Lung microvascular endothelial cell (primary cell): ENCODE measurements at places on chromosomes 4 and X. TPM values are rescaled to one million over a fixed set of nuclear protein-coding genes. Genes with fewer than 3 reads are reported as not detected.

Gene SPIN4
- total RNA-seq = 4.6 and 9.5 TPM in 2 replicates

GRCh38 chr4:3582091-3582475 is 49.9 kb upstream of the LRPAP1 start:
- no peak for DNase-seq

Gene GYG2
- 0.22 and 0.40 TPM in 2 replicates for total RNA-seq

Gene TRPC5OS
- total RNA-seq = not detected in 2 replicates

DNA sequence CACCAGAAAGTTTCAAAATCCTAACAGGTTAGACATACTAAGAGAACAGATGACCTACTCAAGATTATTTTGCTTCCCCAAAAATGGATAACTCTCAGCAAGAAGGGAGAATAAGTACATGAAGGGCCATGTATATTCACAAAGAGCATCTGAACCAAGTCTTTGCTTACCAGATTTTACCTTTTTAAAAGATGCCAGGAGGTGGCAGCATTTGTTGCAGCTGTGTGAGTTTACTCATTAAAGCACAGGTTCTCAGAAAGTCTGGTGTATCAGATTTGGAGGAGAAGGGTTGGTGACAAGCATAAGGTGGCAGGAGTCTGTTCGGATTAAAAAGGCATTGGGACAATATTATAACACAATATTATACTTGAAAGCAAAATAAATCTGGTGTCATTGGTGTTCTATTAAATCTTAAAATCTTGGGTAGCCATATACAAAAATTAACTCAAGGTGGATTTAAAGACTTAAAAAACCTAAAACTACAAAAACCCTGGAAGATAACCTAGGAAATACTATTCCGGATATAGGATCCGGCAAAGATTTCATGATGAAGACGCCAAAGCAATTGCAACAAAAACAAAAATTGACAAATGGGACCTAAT is 51.3 kb upstream of the NFKB1 start:
- DNase-seq = peak; percentile 72

DNA sequence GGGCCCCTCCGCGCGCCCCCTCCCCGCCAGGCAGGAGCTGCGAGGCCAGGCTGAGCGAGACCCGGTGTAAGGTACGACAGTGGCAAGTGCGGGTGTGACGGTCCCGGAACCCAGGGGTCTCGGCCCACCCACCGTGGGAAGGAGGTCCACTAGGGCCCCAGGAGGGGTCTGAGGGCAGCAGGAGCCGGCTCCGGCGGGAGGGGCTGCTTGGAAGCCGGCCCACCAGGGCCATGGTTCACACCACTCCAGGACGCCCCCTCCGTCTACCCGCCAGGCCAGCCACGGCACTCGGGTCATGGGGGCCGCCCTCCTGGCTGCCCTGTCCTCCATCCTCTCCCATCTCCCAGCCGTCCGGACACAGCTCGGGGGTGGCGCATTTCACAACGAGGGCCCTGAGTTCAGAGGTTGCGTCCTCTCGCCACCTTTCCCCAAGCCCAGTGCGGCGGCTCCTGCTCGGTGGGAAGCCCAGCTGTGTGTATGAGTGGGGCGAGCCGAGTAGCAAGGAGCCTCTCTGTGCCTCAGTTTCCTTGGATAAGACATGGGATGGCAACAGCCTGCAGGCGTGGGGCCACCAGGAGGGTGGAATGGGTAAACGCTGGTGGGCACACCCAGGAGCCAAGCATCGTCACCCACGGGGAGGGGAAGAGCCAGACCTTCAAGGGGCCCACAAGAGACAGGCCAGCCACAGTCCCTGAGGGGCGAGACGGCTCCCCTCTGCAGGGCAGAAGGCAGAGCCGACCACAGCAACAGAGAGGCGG is 81.3 kb downstream of the FAM53A start:
- no peak for DNase-seq

Gene TKTL2
- not detected in 2 replicates for total RNA-seq

DNA sequence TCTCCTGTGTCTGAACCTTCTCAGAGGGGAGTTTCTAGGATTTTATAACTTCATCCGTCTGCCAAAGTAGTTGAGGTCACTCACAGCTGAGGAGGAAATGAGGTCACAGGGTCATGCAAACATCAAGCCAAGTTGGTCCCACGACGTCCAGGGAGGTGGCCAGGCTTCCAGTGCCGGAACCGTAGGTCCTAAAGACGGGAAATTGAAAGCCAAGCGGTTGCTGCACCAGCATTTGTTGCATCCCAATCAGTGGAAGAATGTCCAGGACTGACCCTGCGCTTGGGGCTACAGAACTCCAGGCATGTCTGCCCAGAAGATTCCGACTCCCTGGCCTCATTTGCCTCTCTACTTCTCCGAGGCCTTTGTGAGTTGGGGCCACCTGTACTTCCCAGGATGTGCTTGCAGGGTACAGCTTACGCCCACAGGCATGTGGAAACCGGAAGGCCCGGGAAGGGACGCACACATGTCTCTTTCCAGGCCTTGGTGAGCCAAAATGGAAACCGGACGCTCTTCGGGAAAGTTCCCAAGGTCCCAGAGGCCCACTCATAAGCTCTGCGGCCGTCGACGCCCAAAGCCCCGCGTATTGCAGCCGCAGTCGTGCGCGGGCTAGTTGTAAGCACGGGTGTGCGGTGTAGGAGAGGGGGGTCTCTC is 9.3 kb downstream of the PRDM8 start:
- peak; percentile 88 for DNase-seq

Gene ACE2
- not detected in 2 replicates for total RNA-seq

Gene AFM
- total RNA-seq = not detected in 2 replicates

DNA sequence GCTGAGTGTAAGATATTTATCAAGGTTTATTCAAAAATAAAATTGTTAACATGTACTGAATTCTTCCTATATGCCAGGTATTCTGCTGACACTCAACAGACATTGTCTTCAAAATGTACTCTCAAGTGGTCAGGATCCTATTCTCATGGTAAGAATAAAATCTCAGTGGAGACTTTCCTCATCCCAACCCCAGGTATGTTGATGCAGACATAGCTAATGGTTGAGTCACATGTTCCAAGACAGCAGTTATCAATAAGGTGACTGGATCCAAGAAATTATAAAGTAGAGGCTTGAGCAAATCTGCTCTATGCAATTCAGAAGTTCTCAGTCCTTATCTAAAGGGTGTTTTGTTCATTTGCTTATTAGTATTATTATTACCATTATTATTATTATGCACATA is 115.2 kb upstream of the GABRA2 start:
- DNase-seq = no peak

GRCh38 chr4:116849620-116850019 is 235.8 kb downstream of the TRAM1L1 start:
- DNase-seq = no peak

DNA sequence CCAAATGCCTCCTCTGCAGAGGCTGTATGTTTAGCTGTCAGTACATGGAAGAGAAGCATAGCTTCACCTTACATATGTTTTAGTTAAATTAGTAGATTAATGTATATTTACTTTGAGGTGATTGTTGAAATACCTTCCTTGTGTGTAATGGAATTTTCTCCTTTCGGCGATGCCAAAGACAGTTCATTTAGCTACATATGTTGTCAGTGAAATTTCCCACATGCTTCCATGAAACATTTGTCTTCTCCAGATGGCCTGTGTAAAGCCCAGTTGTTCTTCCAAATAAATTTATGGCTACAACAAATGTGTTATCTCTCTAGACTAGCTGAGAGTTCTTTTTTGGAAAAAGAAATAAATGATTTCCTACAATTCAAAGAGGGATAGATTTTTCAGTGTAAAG is 95.2 kb downstream of the GPAT3 start:
- DNase-seq = peak; percentile 62

DNA sequence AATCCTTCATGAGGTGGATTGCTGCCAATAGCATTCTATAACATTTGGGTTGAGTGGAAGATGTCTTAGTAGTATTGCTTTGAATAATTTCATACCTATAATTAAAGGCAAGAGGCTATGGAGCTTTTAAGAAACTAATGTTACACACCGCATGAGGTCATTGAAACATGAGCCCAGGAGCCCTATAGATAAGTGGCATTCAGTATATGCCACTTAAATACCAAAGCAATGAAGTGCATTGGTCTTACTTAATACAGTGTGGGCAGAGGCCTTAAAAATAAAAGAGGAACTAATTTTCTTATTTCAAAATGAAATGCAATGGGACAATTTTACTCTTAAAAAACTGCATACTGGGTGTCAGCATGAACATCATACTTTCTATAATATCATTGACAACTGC is 47.5 kb downstream of the SPATA18 start:
- no peak for DNase-seq

Gene TLL1
- total RNA-seq = 13.1 and 37.7 TPM in 2 replicates

- DNase-seq = no peak
These were observed 38.2 kb downstream of the PPP1R2C start for GRCh38 chrX:42739741-42740140.

GRCh38 chrX:154775419-154776349 is 13.0 kb downstream of the DKC1 start:
- peak; percentile 19 for DNase-seq

DNA sequence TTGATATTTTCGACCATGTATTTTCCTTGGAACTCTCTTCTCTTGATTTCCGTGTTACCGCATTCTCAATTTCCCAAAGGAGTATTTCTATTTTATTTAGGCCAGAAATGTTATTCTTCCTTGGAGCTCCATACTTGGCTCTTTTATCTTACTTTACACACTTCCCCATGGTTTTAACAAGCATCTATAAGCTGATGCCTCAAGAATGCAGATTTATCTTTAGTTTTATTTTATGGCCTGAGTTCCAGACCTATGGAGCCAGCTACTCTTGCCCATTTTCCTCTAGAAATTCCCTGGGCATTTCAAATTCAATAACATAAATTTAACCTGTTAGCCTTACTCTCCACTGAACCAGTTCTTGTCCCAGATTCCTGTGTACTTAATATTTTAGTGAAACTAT is 43.7 kb downstream of the SULT1E1 start:
- DNase-seq = no peak

- no peak for DNase-seq
These were observed 23.3 kb upstream of the CBLL2 start for GRCh38 chrX:22249371-22249770.

GRCh38 chrX:107738768-107739167 is 36.8 kb downstream of the TSC22D3 start:
- DNase-seq = no peak

DNA sequence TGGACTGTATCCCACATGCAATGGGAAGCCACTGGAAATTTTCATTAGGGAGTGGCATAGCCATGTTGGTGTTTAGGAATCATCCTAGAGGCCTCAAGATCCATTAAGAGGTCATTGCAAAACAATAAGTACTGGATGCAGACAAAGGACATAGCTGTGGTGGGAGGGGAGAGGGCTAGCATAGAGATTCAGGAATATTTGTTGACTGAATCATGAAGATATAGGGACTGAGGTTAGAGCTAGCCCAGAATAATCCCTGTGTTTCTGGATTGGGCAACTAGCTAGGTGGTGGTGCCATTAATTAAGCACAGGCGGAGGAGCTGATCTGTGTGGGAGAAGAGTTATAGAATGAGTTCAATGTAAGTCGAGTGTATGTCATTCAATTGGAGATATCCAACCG is 135.0 kb downstream of the RAB28 start:
- DNase-seq = no peak

GRCh38 chr4:94610145-94610544 is 147.6 kb upstream of the BMPR1B start:
- DNase-seq = no peak

DNA sequence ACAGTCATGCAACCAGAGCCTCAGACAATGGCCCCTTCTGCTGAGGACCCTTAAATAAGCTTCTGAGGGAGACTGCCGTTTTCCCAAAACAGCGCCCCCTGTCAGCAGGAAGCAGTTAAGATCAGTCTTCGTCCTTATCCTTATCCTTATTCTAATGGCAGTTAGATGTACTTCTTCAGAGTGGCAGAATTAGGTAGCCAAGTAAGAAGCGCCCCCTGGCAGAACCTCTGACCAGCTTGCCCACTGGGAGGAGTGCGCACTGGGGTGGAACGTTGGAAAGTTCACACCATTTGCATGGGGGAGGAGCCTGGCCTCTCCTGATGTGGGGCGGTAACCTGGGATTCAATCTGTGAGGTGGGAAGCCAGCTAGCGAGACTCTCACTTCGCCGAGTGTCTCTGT is 133.6 kb upstream of the QRFPR start:
- no peak for DNase-seq
